ENCODE measurements at places on chromosomes 13 and 19.

- DNase-seq = no peak
These were observed 57.6 kb downstream of the COL4A1 start for GRCh38 chr13:110249326-110249725.

GRCh38 chr19:36916991-36917390 is 859 bp downstream of the ZNF568 start:
- DNase-seq = no peak

DNA sequence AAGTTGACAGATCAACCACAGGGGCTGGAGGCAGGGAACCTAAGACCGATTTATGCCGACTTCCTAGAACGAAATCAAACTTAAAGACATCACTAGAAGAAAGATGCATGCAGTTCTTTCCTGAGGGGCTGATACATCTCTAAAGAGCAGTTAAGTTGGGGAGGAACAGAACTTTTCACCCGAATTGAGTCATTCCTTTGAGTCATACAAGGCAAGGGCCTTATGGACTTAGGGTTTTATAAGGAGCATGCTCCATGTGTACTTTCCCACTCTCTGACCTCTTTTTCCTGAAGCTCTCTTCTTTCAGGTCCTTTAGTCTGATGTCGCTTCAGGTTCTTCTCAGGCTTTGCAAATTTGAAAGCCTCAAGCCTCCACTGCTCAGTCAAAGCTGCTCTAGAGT is 7.9 kb upstream of the FBXL3 start:
- no peak for DNase-seq

- peak; percentile 84 for DNase-seq
These were observed 4.8 kb upstream of the KCNC3 start for GRCh38 chr19:50333737-50334617.

DNA sequence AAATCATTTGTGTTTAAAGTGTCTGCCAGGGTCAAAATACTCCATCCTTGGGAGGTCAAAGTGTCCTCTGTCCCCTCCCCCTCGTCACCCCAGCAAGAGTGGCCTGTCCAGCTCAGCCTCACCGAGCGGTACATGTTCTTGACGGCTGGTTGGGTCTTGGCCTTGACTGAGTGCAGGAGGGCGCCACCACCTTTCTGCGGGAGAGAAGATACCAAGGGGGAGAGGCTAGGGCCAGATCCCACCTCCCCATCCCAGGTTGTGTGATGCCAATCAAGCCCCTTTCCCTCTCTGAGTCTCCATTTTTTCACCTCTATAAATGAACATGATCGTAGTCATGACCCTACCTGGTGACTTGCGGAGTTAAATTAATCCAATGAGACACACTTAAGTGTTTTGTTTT is 6.1 kb downstream of the CRB3 start:
- no peak for DNase-seq

DNA sequence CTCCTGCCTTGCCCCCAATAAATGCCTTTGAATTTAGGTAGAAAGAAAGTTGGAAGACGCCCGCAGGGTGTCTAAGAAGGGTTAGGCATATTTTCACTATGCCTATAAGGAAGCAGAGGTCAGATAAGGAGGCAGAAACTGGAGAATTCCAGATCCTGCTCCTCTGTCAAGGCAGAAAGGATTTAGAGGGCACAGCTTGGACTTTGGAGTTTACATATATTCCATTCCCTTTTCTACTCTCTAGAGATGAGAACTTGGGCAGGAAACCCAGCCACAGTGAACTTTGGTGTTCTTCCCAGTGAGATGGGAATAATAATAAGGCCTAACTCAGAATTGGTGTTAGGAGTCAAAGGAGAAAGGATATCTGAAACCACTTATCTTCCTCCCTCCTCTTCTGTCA is 37.4 kb downstream of the CCNE1 start:
- no peak for DNase-seq

DNA sequence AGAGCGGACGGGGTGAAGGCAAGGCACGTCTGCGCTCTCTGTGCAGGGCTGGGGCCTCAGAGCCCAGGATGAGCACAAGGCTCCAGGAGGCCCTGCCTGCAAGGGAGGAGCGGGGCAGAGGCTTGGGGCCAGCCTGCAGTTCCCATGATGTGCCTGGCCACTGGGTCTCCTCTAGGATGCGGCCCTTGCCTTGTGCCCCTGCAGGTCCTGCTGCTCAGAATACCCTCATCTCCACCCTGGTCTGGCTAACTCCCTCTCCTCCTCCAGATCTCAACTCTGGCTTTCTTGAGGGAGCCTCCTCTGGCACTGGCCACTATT is 27.8 kb downstream of the ELAVL1 start:
- no peak for DNase-seq

GRCh38 chr19:5996623-5997320 is 18.8 kb upstream of the RANBP3 start:
- no peak for DNase-seq

DNA sequence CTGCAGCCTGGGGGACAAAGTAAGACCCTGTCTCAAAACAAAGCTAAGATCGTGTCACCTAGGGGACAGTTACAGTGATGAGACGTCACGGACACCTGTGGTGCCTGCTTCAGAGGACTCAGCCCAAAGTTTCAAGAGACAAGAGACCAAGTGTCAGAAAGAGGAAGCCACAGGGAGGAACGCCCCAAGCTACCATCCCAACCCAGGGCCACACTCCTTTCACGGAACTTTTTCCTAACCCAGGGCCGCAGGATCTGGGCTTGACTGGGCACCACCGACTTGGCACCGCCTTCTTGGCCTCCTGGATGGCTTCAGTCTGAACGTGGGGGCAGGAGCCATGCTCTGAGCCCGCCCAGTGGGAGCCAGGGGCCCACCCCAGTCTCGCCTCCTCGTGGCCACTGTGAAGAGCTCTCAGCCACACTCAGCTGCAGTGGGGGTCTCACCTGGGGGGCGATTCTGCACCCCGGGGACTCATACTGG is 8.5 kb downstream of the MOB3A start:
- DNase-seq = no peak
